ENCODE measurements at places on chromosomes 6 and 20.

DNA sequence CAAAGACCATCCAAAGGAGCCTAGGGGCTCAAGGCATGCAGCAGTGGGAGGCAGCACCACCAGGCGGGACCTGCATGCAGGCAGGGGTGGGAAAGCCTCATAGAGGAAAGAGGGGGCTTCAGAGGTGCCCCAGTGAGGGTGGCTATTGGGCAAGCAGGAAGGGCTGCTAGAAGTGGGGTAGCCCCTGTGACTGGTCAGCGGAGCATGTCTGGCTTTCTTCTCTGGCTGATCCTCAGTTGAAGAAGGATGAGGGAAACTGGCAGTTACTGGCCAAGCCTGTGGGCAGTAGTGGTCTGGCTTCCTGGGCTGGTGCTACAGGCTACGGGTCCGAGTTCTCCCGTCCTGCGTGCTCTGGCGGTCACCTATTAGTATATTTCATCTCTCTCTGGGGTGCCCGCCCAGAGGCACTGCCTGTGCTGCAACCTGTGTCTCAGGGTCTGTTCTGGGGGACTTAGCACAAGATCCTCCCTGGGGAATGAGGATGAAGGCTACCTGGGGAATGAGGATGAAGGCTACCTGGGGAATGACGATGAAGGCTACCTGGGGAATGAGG is 35.9 kb upstream of the CST7 start:
- no peak for DNase-seq

GRCh38 chr6:27592481-27593199 is 119.7 kb upstream of the ZNF184 start:
- peak; percentile 47 for DNase-seq

DNA sequence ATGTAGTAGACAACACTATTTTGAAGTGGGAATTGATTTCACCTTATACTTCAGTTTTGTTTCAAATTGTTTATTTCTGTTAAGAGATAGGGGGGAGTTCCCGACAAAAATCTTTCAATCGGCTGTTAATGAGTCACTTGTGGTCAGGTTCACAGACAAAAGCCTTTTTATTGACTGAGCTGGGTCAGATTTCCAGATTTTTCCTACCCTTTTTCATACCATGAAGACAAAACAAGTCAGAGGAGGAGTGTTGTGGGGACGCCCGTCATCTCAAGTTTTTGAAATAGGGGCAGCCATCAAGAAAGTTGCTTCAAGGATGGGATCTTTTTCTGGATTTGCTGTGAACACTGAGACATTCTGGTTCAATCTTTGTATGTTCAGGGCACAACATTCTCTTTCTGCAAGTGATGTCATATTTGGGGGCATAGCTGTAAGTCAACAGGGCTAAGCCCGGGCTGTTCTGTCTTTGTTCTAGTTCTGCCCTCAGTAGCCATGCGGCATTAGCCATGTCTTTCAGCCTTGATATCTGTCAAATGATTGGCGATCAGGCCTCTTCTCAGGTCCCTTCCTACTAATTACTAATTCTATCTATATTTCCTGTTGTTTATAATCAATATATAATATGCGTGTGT is 496.0 kb upstream of the MARCKS start:
- no peak for DNase-seq

GRCh38 chr6:119446115-119446554 is 96.6 kb upstream of the MAN1A1 start:
- no peak for DNase-seq

GRCh38 chr20:45042978-45043377 is 57.9 kb downstream of the KCNS1 start:
- no peak for DNase-seq

- DNase-seq = no peak
These were observed 69.8 kb upstream of the DUSP22 start for GRCh38 chr6:222468-222867.

- DNase-seq = no peak
These were observed 92.8 kb upstream of the PRSS16 start for GRCh38 chr6:27154696-27155095.

GRCh38 chr6:12327391-12327790 is 37.2 kb downstream of the EDN1 start:
- no peak for DNase-seq

- no peak for DNase-seq
These were observed 102.3 kb downstream of the IYD start for GRCh38 chr6:150470960-150471665.

GRCh38 chr20:12201289-12201991 is 283.7 kb downstream of the BTBD3 start:
- DNase-seq = peak; percentile 30

GRCh38 chr20:44095831-44096230 is 91.2 kb downstream of the JPH2 start:
- no peak for DNase-seq

- DNase-seq = no peak
These were observed 198.2 kb downstream of the WDR27 start for GRCh38 chr6:169503422-169504152.

DNA sequence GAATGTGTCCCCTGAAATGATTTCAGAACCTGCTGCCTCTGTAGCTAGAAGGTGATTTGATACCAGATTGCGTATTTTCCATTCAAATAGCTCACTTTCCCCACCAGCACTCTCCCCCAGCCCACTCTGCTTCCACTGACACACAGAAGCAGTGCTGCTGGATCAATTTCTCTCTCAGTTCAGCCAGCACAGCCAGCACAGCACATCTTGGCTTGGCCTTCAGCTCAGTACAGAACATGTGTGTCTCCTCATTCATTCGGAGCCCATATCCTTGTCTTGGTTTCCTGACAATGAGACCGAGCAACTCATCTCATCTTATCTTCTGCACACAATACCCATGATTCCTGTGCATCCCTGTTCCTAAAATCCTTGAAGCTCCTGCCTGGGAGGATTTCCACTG is 33.8 kb upstream of the CD83 start:
- DNase-seq = peak; percentile 36

DNA sequence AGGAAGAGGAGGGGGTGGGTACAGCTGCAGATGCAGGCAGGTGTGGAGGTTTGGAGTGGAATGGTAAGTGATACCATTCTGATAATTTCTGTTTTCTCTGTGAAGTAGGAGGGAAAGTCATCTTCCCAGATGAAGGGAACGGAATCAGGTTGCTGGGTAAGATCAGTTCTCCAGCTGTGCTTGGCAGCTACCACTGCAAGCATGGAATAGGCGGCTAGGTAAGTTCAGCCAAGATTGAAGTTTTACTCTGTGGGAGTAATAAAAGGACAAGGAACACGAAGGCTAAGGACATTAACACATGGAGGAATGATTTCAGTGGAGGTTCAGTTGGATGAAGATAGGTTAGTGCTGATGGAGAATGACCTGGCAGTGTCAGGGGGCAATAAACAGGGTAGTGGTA is 128.3 kb downstream of the CARMIL1 start:
- peak; percentile 41 for DNase-seq

DNA sequence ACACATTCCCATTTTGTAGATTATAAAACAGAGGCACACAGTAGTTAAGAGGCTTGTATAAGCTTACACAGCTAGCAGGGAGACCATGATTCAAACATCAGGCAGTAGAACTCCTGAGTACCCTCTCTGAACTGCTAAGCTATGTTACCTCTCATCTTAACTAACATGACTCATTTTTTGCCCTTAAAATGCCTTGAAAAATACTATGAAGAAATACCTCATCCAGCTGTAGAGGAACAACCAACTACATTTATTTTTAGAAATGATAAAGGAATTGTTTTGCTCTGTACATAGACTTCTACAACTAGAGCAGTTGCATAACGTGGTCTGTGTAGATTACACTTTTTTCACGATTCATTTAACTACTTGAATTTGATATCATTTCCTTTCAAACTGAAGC is 102.1 kb downstream of the FLRT3 start:
- DNase-seq = no peak

DNA sequence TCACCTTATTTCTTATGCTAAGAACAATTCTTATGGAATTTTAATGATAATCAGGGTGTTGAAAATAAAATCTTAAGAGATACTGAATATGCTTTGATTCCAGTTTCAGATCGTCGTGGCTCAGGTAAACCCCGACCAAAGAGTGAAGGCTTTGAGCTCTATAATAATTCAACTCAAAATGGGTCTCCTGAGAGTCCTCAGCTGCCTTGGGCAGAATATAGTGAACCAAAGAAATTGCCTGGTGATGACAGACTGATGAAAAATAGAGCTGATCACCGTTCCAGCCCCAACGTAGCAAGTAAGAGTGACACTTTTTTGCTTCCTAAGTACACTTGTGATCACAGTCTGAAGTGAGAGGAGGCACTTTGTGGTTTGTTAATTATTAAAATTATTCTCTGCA is 50.9 kb upstream of the KIF25 start:
- DNase-seq = no peak

GRCh38 chr6:165146456-165146855 is 162.9 kb downstream of the C6orf118 start:
- DNase-seq = peak; percentile 31
